ENCODE measurements at places on chromosomes 7 and 10. TPM values are rescaled to one million over a fixed set of nuclear protein-coding genes. Genes with fewer than 3 reads are reported as not detected.

DNA sequence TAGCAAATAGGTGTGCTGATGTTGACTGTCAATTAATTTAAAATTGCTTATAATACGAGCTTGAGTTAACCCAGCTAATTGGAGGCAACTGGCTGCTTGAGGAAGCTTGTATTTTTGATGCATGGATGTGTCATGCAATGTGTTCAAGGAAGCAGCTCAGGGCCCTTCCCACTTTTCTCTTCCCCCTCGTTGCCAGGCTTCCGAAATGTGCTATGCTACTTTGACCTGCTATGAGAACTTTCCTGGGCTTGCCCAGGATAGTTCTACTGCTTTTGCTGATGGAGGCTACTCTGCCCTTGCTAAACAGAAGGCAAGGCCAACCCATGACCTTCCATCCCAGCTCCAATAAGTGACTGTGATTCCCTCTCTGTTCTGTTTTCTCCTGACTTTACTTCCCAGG is 24.4 kb downstream of the PLCE1 start:
- no peak for DNase-seq

- DNase-seq = no peak
Measured at GRCh38 chr10:55311848-55312635, 511.0 kb upstream of the PCDH15 start.

GRCh38 chr10:11520892-11521291 is 90.6 kb downstream of the USP6NL start:
- no peak for DNase-seq

DNA sequence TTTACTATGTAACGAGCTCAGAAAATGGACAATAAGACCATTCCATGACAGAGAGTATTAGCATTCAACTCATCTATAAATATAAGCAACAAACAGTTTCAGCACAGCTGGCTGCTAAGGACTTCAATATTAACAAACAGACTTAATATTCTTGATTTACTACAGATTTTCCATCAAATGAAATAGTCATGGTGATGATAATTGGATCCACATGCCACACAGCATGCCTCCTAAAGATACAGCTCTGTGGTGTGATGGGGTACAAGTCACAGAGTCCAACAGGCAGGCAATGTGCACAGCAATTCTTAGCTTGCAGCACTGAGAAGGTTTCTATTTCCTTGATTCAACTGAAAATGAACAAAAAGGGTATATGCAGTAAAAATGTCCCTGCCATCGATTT is 54.0 kb downstream of the DOCK4 start:
- no peak for DNase-seq

DNA sequence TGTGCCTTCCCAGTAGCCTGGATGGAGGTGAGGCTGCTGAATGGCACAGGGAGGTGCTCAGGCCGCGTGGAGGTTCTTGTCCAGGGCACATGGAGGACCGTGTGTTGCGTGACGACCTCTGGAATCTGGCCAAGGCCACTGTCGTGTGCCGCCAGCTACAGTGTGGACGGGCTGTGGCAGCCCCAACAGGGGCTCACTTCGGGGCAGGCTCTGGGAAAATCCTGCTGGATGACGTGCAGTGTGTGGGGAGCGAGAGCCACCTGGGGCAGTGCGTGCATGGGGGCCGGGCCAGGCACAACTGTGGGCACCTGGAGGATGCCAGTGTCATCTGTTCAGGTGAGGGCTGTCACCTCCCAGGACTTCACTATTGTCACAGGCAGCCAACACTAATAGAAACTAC is 50.2 kb upstream of the C10orf120 start:
- no peak for DNase-seq

DNA sequence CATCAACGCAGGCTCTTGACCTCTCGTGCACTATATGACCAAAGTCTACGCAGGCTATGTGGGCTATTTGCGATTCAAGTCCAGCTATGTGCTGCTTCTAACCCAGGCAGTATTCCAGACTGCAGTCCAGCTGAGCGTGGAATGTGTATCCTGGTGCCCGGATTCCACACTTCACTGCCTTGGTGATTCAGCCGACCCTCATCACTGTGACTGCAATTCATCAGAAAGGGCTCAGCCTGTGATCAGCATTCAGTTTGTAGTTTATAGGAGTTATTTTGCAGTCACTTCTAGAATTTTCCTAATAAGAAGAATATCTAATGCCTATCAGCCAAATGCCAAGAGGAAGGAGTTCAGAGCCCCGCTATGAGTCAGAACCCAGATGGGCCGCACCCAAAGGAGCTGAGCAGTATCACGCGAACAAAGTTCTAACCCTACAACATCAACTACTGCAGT is 119.8 kb upstream of the LANCL2 start:
- no peak for DNase-seq

GRCh38 chr10:9299966-9300365 is 1245.5 kb downstream of the GATA3 start:
- DNase-seq = no peak

TNPO3 gene
- 47.5 TPM for polyA plus RNA-seq

LRRC18 gene
- 0.16 TPM for polyA plus RNA-seq

RBP3 gene
- polyA plus RNA-seq = 0.15 TPM

HOXA7 gene
- polyA plus RNA-seq = 26.1 TPM
